NCI-H187 (cell line): ENCODE measurements at places on chromosomes 12 and 14.
A peak's percentile ranks its signal among the peaks of the same experiment; 100 is the strongest.

GRCh38 chr14:33511851-33512640, 438.8 kb downstream of the EGLN3 start:
- DNase-seq = no peak

DNA sequence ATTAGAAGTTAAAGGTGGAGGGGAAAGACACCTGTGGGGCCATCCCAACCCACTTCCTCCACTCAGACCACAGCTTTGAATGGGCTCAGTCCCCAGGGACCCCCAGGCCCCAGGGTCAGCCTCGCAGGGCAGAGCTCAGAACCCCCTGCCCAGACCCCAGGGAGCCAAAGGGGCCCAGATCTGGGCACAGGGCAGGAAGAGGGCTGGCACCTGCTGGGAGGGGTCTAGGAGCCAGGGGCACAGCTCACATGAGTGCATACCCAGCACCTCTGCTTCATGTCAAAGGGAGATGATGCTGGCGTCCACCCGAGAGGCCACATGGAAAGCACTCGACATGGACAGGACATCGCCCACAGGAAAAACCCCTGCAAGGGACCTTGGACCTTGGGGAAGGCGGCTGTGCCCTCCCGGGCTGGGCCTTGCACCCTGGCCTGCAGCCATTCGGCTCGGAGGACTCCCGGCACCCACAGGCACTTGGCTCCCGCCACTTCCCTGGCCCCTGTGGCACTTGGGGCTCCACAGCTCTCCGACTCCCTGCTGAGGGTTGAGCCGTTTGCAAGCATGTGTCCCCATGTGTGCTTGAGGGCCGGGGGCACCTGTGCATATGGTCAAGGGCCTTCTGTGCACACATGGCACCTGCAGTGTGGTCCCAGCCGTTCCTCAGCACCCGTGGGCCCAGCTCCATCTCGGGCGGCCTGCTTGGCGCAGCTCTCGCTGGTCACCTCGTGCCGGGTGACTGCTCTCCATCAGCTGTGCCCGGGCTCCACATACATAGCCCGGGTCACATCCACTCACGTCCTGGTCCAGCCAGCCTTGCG, 7.8 kb upstream of the AMN start:
- no peak for DNase-seq

GRCh38 chr12:110590806-110591326, 7.7 kb upstream of the PPTC7 start:
- DNase-seq = no peak

- no peak for DNase-seq
These were observed 9.3 kb downstream of the GXYLT1 start for GRCh38 chr12:42135259-42135814.

GRCh38 chr14:37443461-37443860, 151.6 kb downstream of the FOXA1 start:
- no peak for DNase-seq

DNA sequence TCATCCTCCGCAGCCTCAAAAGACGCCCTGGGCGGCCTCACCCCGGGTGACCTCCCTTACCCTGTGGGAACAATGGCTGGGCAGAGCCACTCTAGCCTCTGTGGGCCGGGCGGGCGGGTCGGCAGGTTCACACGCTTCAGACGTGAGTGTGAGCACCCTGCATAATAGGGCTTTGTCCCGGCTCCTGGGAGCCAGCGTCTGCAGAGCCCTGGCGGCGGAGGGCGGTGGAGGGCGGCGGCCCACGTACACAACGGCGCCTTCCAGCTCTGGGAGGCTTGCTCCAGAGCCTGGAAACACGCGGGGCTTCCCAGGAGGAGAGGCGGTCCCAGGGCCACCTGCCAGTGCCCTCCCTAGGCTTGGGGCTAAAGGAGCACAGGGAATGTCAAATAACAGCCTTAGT, 205.6 kb downstream of the BCL11B start:
- DNase-seq = no peak

DNA sequence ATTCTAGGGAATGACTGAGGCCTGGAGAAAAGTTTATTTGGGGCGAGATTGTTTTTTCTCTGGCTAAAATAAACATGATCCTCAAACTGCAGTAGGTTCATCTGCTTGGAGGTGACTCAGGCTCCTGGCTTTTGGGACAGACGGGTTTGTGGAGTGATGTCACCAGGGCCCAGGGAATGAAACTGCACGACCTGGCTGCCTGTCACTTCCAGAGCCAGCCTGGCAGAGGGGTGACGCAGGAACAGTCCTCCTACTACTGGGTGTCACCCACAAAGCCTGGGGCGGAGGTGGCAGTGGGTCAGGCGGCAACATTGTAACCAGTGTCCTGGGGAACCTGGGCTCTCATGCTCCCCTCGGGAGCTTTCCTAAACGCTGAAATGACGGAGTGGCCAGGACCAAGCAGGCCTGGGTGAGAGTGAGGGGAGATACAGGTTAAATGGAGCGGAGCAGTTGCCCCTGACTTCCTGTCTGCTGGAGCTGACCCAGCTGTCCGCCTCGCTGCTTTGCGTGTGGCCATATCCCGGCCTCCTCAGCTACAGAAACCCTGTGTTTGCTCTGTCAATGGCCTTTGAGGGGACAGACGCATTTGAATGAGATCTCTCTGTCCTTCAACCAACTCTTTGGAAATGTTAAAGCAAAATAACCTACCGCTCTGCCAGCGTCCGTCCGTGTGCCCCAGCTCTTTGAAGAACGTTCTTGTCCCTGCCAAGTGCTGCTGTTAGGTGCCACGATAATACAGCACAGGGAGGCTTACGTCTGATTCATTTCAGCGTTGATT, 6.5 kb downstream of the HIP1R start:
- DNase-seq = no peak

- DNase-seq = no peak
These were observed 29.4 kb upstream of the KRAS start for GRCh38 chr12:25280082-25280481.

- no peak for DNase-seq
These were observed 30.7 kb downstream of the RBM19 start for GRCh38 chr12:113935459-113935858.

DNA sequence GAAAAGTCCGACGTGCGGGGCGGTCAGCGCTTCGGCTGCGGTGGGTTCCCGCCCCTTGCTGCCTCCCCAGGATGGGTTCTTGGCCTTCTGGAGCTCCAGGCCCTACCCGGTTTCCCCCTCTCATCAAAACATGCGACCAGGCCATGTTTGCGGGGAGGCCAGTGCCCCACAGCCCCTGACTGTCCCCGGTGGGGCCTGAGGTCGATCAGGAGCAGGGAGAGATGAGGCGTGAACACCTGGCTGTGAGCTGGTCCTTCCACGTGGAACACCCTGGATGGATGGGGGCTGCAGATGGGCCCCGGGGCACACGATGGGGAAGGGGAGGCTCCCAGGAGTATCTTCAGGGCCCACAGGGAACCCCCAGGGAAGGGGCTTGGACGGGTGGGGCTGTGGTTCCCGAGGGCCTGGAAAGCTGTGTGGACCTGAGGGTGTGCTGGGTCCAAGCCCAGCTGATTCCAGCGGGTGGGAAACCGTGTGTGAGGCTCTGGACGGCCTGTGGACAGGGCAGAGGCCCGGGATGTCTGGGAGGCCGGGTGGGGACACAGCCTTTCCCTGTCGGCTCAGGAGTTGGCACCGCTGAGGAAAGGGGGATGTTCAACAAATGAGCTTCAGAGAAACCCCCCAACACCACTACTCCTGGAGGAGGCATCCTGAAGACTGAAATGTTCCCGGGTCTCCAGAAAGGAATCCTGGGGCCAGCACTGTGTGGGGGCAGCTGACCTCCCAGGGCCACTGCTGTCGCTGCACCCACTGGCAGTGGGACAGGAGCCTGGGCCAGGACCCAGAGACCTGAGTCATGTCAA, 187.0 kb upstream of the C14orf180 start:
- DNase-seq = no peak

DNA sequence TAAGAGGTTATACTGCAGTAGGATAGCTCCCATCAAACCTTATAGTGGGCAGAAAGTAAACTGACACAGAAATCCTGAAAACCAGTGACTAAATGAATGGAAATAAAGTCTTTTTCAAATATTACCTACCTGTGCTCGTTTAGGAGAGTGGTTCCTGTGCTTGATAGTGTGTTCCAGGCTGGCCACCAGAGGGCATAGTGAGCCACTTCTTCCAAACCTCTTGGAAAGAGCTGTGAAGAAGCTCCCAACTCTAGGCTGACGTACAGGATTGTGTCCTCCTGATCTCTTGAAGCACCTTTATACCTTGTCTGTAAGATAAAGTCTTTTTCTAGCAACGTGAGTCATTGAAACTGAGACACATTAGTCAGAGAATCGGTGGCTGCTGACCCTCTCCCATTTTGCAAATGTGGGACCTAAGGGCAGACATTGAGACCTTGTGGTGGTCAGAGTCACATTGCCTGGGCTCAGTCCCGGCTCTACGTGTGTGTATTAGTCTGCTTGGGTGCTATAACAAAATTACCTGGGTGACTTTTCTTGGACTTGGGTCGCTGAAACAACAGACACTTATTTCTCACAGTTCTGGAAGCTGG, 17.6 kb downstream of the TDP1 start:
- DNase-seq = peak; percentile 21

GRCh38 chr14:69268763-69269162, 8.8 kb downstream of the GALNT16 start:
- no peak for DNase-seq

DNA sequence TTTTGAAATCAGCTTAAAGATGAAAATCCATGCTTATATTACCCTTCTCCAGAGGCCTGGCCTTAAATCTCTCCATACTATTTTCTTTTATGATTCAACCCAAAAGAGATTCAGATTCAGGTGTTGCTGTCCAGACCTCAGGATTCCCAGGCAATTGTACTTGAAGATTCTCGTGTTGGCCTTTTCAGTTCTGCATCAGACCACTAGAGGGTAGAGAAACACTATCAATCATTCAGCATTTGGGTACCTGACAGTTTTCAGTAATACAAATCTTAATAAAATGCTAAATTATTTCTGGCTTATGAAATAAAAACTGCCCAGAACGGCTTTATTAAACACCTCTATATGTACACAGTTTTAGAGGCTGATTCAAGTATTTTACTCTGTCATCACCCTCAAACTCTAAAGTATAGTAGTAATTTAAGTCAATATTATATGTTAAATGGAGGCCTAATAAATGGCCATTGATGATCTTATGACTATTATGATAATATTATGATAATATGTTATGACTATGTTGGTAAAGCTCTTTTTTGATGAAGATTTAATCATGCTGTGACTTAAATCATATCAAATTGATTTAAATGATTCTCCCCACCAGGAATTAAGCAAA, 301.1 kb downstream of the DUSP6 start:
- DNase-seq = peak; percentile 21

DNA sequence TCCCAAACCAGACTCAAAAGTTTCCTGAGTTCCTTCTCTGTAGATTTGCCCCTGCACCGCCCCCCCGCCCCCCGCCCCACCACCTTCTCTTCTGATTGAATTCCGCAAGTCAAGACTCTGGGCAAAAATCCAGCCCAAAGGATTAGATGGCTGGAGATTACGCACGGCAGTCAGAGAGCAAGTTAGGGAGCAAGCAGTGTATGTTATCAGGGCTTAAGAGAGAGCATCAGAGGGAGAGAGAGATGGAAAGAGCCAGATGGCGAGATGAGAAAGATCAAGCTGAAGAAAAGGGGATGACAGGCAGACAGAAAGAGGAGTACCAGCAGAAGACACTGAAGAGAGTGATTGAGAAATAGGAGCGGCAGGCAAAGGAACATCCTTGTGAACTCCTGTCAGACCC, 13.9 kb upstream of the ANKRD33 start:
- DNase-seq = no peak

DNA sequence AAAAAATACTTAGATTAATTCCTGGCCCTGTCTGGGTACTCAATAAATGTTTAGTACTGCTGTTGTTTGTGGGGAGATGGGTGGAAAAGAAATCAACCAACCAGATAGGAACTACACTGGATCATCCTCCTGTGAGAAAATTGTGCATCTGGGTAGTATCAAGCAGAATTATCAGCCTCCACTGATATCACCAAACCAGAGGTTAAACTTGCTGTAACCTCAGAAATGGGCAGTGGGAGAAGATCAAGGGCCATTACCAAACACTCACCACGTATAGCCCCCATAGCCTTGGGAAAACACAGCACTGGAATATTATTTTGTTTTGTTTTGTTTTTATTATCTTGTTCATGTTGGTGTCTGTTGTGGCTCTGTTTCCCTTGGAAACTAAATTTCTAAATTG, 19.7 kb downstream of the VEZT start:
- DNase-seq = no peak

GRCh38 chr12:52169886-52170285, 21.9 kb downstream of the KRT80 start:
- DNase-seq = no peak

DNA sequence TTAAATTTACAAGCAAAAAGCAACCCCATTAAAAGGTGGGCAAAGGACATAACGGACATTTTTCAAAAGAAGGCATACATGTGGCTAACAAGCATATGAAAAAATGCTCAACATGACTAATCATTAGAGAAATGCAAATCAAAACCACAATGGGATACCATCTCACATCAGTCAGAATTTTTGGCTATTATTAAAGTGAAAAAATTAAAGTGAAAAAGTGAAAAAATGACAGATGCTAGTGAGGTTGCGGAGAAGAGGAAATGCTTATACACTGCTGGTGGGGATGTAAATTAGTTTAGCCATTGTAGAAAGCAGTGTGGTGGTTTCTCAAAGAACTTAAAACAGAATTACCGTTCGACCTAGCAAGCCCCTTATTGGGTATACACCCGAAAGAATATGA, 7.9 kb downstream of the OTOGL start:
- no peak for DNase-seq

- DNase-seq = no peak
These were observed 12.5 kb downstream of the P2RX7 start for GRCh38 chr12:121145221-121145620.

DNA sequence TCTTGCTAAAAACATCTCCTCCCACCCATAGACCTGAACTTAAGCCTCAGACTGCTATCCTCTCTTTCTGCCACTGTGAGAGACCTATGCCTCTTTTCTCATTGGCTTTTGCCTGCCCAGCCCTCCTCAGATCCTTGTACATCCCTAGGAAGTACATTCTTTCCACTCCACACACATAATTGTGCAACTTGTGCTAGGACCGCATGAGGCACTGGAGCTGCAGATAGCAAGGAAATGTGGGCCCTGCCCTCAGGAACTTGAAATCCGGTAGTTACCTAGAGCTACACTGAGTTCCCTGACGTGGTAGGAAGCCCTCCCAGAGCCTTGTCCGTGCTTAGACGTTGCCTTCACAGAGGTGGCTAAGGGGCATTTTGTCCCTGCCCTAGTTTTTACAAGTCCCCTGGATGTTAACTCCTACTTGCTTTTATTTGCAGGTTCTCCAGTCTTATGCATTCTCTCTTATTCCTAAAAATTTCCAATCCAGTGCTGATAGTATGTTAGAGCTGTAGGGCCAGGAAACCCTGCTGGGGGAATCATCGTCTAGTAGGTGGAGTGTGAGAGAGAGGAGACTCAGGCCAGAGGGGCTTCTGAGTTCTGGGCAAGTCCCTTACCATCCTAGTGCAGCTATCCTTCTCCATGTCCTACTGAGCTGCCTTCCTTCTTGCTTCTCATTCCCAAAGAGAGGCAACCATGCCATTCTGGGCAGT, 41.3 kb downstream of the NTF3 start:
- DNase-seq = no peak

DNA sequence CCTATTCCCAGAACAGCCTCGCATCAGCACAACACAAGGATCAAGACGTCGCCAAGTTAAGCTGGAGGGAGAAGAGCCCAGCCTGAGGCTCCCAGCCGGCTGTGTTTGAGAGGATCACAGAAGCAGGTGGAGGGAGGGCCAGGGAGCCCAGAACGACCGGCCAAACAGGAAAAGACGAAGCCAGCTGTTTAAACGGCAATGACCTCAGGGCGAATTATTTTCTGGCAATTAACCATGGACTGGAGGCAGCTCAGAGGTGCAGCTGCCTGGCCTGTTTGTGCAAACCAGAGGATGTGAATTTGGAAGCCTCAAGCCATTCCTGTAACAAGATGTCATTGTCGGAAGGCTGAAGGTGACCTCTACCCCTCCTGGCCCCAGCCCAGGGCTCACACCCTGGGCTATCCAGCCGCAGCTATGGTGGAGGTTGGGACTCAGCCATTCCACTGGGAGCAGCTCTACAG, 175.8 kb upstream of the PRMT8 start:
- no peak for DNase-seq
